ENCODE measurements at places on chromosomes 5 and 9. TPM values are rescaled to one million over a fixed set of nuclear protein-coding genes. Genes with fewer than 3 reads are reported as not detected.
A peak's percentile ranks its signal among the peaks of the same experiment; 100 is the strongest.

DNA sequence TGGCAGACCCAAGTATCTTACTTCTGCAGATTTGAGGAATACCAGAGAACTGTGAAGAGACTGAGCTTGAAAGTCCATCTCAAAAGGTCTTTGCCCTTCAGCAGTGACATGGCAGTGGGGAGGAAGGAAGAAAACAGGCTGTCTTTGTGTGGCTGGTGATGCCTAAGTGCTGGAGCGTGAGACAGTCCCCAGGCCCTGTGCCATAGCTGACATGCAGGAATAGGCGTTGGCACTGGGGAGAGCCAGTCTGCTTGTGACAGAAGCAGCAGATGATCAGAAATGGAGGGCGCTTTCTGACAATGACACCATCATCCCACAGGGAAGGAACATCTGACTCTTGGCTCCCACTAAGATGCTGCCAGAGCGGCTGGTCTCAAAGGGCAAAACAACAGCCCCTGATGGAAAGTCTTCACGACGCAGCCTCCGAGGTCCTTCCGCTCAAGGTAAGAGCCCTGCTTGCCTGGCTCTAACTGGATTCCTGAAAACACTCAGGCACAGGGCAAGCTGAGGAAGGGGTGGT is 15.5 kb upstream of the GLRX start:
- no peaks in the 10 kb centered on the region for H3K36me3 ChIP-seq
- no peak overlapping the region for H3K4me3 ChIP-seq
- DNase-seq, result no peak
- no peak overlapping the region for H3K27ac ChIP-seq
- H3K4me1 ChIP-seq, result 0 out of 2 replicates have a peak, but pooled peaks cover 3% of the 10 kb centered on the region

CCL27 gene
- total RNA-seq, result not detected

SMIM3 gene
- 7.6 TPM for total RNA-seq

GPR151 gene
- total RNA-seq, result not detected

GRCh38 chr9:129495620-129496472 is 125.1 kb downstream of the C9orf50 start:
- no peaks in the 10 kb centered on the region for H3K36me3 ChIP-seq
- DNase-seq, result peak; percentile 97

DNA sequence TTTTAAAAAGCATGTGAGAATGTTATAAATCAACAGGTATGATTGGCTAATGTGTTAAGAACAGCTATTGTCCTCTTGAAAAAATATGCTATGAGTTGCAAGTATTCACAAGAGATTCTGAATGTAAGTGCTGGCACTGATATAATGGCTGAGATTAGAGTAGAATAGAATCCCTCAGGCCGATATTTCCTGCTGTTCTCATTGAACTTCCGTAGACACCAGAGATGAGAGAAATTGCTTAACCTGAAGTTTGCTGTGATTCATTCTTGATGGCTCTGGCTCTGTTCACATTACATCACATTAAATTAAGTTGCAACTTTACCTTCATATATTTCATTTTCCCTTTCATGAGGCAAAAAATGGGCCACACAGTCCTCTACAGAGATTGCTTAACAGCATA is 114.5 kb downstream of the BAAT start:
- peak; percentile 27 for DNase-seq
- H3K4me3 ChIP-seq, result peak overlapping the region; percentile 13
- no peaks in the 10 kb centered on the region for H3K27me3 ChIP-seq
- no peak overlapping the region for H3K27ac ChIP-seq

DNA sequence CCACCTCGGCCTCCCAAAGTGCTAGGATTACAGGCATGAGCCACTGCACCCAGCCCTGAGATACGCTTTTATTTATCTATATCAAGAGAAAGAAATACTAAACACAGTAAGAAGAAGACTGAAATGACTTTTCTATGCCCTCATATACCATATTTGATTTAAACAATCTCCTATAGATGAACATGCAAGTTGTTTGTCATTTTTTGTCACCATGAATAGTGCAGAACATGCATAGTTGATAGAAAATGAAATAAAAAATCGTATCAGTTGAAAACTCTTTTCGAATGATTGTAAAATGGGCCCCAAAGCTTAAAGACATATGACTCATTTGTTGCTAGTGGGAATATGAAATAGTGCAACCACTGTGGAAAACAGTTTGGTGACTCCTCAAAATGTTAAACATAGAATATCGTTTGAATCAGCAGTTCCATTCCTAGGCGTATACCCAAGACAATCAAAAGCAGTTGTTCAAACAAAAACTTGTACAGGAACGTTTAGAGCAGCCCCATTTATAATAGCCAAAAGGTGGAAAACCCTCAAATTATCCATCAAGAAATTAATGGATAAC is 61.4 kb upstream of the ANKH start:
- no peak for DNase-seq
- no peaks in the 10 kb centered on the region for H3K4me1 ChIP-seq
- H3K4me3 ChIP-seq, result no peak overlapping the region
- no peak overlapping the region for H3K27ac ChIP-seq
- H3K27me3 ChIP-seq, result no peaks in the 10 kb centered on the region

LMAN2 gene
- 227 TPM for total RNA-seq

PAPPA gene
- 0.38 TPM for total RNA-seq

IER5L gene
- total RNA-seq, result 0.90 TPM

NPDC1 gene
- 26.2 TPM for total RNA-seq

- DNase-seq, result no peak
- peaks cover 1% of the 10 kb centered on the region for H3K36me3 ChIP-seq
- H3K27me3 ChIP-seq, result no peaks in the 10 kb centered on the region
- H3K4me3 ChIP-seq, result no peak overlapping the region
- 0 out of 2 replicates have a peak overlapping the region, but pooled peaks have one; percentile 1 for H3K27ac ChIP-seq
Measured at GRCh38 chr5:16726538-16726946, 109.7 kb upstream of the RETREG1 start.

GRCh38 chr5:167582283-167582682 is 709.2 kb upstream of the WWC1 start:
- no peak overlapping the region for H3K4me3 ChIP-seq
- no peak for DNase-seq
- no peaks in the 10 kb centered on the region for H3K36me3 ChIP-seq
- no peaks in the 10 kb centered on the region for H3K27me3 ChIP-seq
- no peak overlapping the region for H3K27ac ChIP-seq

DNA sequence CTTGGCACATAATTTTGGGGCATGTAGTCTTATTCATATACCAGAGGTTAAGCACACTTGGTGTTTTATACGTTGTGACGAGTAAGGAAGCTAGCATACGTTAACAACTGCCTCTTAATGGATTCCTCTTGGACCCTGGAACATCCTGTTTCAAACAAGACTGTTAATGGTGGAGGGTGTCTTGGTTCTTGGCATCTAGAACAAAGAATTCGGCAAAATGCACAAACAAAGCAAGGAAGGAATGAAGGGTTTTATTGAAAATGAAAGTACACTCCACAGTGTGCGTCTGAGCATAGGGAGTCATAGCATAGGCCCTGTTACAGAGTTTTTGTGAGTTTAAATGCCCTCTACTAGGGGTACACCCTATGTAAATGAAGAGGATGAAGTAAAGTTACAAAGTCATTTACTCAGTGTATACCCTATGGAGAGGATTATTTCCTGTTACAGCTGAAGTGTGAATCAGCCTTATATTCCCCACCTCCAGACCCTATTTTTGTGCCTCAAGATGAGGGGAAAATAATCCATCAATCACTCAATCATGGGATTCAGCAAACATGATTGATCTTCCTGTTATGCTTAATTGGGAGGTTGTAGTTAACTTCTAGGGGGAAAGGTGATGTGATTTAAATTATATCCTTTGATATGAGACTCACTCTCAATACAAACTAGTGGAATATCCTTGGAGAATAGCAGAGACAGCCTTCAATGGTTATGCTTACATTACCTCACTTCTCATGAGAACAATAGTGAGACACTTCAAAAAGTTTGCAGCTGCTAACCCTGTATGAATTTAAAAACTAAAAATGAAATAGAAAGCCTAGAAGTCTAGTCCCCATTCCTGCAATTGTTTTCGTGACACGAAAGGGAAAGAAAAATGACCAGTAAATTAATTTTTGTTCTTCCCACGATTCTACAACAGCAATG is 84.9 kb upstream of the MYO10 start:
- no peak overlapping the region for H3K27ac ChIP-seq
- H3K27me3 ChIP-seq, result no peaks in the 10 kb centered on the region
- H3K4me1 ChIP-seq, result no peaks in the 10 kb centered on the region
- H3K36me3 ChIP-seq, result no peaks in the 10 kb centered on the region

DNA sequence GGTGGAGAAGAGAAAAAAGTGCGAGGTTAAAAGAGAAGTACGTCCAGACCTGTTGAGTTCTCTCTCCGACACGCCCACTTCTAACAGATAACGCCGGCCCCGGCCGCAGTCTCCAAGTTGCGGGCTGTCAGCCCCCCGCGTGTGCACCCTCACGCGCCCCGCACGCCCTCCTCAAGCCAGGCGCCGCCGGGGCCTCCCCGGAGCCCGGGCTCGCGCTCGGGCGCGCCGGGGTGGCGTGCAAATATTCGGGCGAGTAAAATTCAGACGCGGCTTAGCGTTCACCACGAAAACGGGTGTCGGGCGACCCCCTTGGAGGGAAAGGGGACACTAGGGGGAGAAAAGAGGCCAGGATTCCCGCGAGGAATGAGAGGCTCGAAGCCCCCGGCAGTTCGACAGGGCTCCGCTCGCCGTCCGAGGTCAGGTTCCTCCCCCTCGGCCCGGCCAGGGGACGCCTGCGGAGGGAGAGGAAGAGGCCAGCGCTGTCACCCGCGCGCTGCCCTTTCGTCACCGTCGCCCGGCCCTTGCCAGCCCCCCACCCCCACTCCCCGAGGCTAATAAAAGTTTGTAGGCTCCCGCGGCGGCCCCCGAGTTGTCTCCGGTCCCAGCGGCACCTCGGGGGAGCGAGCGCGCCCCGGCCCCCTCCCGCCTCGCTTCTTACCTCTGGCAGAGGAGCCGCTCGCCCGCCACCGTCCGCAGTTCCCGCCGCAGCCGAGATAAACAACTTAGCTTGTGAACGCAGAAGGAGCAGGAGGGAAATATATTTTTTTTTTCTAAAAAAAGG is 743 bp downstream of the NR3C1 start:
- H3K4me1 ChIP-seq, result peaks cover 43% of the 10 kb centered on the region
- H3K36me3 ChIP-seq, result no peaks in the 10 kb centered on the region
- peak overlapping the region; percentile 93 for H3K4me3 ChIP-seq
- peaks cover 51% of the 10 kb centered on the region for H3K27me3 ChIP-seq
- DNase-seq, result peak; percentile 74

DNA sequence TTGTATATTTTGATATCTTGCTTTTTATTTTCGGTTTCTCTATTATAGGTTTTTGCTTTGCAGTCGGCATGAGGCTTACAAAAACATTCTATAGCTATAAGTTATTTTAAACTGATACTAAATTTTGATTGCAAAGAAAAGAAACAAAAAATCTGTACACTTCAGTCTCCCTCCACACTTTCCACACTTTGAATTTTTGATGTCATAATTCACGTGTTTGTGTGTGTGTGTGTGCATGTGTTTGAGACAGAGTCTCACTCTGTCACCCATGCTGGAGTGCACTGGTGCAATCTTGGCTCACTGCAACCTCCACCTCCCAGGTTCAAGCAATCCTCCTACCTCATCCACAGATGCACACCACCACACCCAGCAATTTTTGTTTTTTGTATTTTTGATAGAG is 124.9 kb downstream of the MRPS30 start:
- no peaks in the 10 kb centered on the region for H3K36me3 ChIP-seq
- no peak overlapping the region for H3K4me3 ChIP-seq
- DNase-seq, result no peak
- H3K4me1 ChIP-seq, result no peaks in the 10 kb centered on the region
- H3K27ac ChIP-seq, result no peak overlapping the region
- H3K27me3 ChIP-seq, result no peaks in the 10 kb centered on the region

DNA sequence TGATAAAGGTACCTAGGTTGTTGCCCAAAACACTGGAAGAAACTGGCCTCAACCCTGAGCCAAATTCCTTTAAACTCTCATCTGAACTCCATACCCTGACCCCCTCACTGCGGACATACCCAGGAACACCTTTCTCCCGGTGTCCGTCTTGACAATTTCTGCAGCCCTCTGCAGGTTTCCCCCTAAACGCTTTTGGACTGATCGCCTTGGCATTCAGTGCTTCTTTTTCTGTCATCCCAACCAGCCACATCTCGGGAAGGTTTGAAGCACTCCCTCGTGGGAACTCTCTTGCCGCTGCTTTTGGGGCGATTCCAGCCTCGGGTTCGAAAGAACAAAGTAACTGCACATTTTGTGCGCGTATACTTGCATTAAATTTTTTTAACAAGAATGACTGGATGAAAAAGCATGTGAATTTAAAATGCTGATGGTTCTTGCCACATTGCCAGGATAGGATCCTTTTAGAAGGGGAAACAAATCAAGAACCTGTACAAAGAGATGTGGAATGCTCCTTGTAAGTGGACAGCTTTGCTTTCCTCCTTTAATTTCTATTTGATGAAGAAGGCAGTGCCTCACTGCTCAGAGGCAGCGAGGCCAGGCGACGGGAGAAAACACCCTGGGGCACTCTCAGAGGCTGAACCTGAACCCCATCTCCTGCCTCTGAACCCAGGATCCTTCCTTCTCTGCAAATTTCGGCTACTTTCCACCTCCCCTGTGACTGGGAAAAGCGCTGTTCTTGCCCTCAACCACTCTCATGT is 615 bp downstream of the PSMD5 start:
- peak overlapping the region; percentile 96 for H3K4me3 ChIP-seq
- peaks cover 4% of the 10 kb centered on the region for H3K36me3 ChIP-seq
- peak overlapping the region; percentile 93 for H3K27ac ChIP-seq
- DNase-seq, result peak; percentile 29
- no peaks in the 10 kb centered on the region for H3K27me3 ChIP-seq

DNA sequence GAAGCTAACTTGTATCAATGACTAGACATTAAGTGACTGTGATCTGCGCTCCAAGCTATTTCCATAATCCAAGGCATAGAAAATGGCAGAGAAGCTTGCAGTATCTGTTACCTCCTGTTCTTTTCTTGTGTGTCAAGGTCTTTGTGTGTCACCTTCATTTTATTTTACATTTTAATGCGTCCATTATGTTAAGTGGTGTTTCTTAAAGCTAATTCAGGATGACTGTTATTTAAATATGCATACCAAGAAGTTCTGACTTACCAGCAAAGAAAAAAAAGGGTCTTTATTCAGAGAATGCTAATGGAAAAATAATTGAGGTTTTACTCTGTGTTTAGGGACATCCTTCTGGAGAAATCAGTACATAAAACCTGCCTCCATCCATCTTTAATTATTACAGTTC is 52.3 kb downstream of the STK32A start:
- no peaks in the 10 kb centered on the region for H3K27me3 ChIP-seq
- no peak overlapping the region for H3K4me3 ChIP-seq
- H3K27ac ChIP-seq, result peak overlapping the region; percentile 8

WHRN gene
- total RNA-seq, result 8.9 TPM

LCN10 gene
- 9.8 TPM for total RNA-seq

DMGDH gene
- 0.52 TPM for total RNA-seq

GRCh38 chr5:33415811-33416354 is 24.9 kb upstream of the TARS1 start:
- no peaks in the 10 kb centered on the region for H3K36me3 ChIP-seq
- H3K27me3 ChIP-seq, result no peaks in the 10 kb centered on the region
- no peak for DNase-seq
- H3K4me3 ChIP-seq, result no peak overlapping the region

- H3K27ac ChIP-seq, result no peak overlapping the region
- no peaks in the 10 kb centered on the region for H3K27me3 ChIP-seq
- DNase-seq, result no peak
- no peaks in the 10 kb centered on the region for H3K36me3 ChIP-seq
Measured at GRCh38 chr9:86458191-86458855, 104.1 kb upstream of the TUT7 start.

PFN3 gene
- total RNA-seq, result not detected

- H3K27me3 ChIP-seq, result no peaks in the 10 kb centered on the region
- H3K4me3 ChIP-seq, result no peak overlapping the region
- no peaks in the 10 kb centered on the region for H3K4me1 ChIP-seq
- DNase-seq, result no peak
- H3K27ac ChIP-seq, result no peak overlapping the region
- H3K36me3 ChIP-seq, result 0 out of 2 replicates have a peak, but pooled peaks cover 11% of the 10 kb centered on the region
Measured at GRCh38 chr5:151660616-151661495, 25.9 kb downstream of the SPARC start.
